ENCODE measurements at places on chromosomes 1 and 21. TPM values are rescaled to one million over a fixed set of nuclear protein-coding genes. Genes with fewer than 3 reads are reported as not detected.

Gene GIPC2
- not detected for total RNA-seq

Gene WNT3A
- total RNA-seq: 0.05 TPM

Gene OR10Z1
- not detected for total RNA-seq

Gene ADORA1
- 1.4 TPM for total RNA-seq

Gene AGMAT
- 8.6 TPM for total RNA-seq

Gene GUCA2A
- total RNA-seq: not detected
